ENCODE measurements at places on chromosomes 11 and 22.

- no peak for DNase-seq
Measured at GRCh38 chr11:73451896-73452295, 75.7 kb downstream of the RELT start.

GRCh38 chr11:126332221-126332711, 23.2 kb upstream of the ST3GAL4 start:
- peak; percentile 35 for DNase-seq

- no peak for DNase-seq
Measured at GRCh38 chr22:43555561-43556515, 144.0 kb downstream of the MPPED1 start.

DNA sequence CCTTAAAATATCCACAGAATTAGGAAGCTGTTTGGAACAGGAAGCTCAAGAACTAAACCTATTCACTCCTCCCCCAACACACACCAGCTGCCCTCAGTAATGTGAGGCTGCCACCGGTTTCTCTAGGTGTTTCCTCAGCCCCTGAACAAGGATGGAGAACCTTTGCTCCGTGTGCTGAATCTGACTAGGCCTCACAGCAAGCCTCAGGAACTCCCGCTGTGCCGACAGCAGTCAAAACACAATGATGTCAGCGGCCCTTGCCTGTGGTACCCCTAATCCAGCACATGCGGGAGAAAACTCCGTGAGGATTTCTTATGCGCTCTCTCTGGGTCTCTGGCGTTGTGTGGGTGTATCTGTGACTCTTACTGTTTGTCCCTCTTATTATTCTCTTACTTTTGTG, 153.3 kb downstream of the EFCAB6 start:
- DNase-seq: no peak

DNA sequence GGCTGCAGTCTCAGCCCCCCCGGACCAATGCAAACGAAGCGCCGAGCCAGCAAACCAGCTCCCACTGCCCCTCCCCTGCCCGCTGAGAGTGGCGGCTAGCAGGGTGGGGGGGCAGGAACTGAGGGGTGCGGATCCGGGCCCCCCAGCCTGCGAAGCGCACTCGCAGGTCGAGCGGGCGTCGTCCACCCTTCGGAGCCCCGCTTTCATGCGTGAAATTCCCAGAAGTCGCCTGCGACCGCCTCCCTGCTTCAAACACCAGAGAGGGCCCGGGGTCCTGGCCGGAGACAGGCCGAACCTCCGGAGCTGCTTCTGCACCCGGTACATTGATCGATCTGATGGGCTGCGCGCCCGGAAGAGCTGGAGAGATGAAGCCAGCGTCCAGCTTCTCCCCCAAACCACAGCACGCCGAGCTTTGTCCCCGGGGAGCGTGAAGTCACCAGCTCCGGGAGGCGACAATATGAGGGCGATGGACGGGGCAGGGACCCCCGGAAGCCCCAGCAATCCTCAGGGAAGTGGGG, 646 bp upstream of the PATZ1 start:
- DNase-seq: no peak

- DNase-seq: no peak
Measured at GRCh38 chr11:43035086-43035485, 276.7 kb upstream of the API5 start.

GRCh38 chr11:32115446-32115845, 24.6 kb downstream of the RCN1 start:
- DNase-seq: no peak

GRCh38 chr11:36292311-36292722, 3.1 kb upstream of the COMMD9 start:
- DNase-seq: no peak

GRCh38 chr11:83436855-83437254, 150.7 kb upstream of the CCDC90B start:
- DNase-seq: no peak

DNA sequence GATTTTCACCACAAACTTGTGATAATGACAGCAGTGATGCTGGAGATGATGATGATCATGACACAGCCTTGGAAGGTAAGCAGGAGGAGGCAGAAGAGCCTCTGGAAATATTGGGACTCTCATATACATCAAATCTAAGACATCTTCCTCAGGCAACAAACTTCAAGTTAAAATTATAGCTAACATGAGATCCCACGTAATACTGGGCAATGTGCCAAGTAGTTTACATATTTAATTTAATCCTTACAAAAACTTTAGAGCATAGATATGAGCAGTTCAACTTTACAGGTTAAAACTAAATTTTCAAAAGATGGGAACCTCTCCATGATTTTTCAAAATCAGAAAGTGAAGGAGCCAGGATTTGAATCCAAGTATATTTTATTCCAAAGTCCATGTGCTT, 19.0 kb downstream of the OR52B2 start:
- no peak for DNase-seq

- no peak for DNase-seq
Measured at GRCh38 chr22:49647627-49648026, 180.0 kb downstream of the BRD1 start.

DNA sequence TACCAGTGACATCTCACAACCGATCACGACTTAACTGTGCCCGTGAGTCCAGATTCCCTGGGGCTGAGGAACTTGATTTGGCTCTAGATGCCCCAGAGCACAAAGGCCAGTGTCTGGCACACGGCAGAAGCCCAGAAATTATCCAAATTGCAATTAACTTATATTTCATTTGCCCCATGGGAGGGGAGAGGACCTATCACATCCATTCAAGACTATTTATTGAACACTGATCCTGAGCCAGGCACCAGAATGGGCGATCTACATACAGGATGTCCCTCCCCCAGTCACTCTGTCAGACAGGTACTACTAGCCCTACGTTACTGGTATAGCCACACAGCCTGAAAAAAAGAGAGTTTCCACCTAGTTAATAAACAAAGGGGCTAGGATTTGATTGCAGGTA, 5.1 kb downstream of the DNAL4 start:
- DNase-seq: no peak

GRCh38 chr22:42365942-42366695, 66.1 kb downstream of the NFAM1 start:
- no peak for DNase-seq

- DNase-seq: no peak
Measured at GRCh38 chr22:35439365-35439717, 39.4 kb downstream of the MCM5 start.

DNA sequence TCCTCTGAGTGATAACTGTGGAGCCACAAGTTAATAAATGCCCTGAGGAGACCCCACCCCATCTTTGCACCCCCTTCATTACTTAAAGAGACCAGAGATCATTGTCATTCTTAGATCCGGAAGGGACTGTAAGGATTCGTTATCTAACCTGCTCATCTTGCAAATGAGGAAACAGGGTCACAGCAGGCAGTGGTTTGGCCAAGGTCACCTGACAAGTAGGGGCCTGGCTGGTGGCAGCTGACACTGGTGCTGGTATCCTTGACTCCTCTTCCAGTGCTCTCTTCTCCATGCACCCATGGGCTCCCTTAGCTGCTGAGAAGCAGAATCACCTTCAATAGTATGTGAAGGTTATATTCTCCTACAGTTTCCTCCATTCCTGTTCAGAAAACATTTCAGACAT, 151.6 kb downstream of the GRIK4 start:
- no peak for DNase-seq

- no peak for DNase-seq
Measured at GRCh38 chr22:20652130-20652529, 121.8 kb upstream of the SERPIND1 start.

DNA sequence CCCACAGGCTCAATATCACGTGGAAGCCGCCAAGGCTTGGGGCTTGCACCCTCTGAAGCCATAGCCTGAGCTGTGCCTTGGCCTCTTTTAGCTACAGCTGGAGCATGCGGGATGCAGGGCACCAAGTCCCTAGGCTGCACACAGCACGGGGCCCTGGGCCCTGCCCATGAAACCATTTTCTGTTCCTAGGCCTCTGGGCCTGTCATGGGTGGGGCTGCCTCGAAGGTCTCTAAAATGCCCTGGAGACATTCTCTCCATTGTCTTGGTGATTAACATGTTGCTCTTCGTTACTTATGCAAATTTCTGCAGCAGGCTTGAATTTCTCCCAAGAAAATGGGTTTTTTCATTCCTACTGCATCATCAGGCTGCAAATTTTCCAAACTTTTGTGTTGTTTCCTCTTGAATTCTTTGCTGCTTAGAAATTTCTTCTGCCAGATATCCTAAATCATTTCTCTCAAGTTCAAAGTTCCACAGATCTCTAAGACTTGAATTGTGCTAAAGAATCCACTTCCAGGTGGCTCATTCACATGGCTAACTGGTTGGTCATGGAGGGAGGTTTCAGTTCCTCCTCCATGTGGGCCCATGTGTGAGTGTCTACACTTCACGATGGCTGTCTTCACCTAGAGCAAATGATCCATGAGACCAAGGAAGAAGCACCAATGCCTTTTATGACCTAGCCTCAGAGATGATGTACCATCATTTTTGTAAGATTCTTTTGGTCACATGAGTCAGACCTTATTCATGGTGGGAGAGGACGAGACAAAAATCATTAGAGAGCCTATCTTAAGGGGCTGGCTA, 7.4 kb upstream of the CREBZF start:
- no peak for DNase-seq

DNA sequence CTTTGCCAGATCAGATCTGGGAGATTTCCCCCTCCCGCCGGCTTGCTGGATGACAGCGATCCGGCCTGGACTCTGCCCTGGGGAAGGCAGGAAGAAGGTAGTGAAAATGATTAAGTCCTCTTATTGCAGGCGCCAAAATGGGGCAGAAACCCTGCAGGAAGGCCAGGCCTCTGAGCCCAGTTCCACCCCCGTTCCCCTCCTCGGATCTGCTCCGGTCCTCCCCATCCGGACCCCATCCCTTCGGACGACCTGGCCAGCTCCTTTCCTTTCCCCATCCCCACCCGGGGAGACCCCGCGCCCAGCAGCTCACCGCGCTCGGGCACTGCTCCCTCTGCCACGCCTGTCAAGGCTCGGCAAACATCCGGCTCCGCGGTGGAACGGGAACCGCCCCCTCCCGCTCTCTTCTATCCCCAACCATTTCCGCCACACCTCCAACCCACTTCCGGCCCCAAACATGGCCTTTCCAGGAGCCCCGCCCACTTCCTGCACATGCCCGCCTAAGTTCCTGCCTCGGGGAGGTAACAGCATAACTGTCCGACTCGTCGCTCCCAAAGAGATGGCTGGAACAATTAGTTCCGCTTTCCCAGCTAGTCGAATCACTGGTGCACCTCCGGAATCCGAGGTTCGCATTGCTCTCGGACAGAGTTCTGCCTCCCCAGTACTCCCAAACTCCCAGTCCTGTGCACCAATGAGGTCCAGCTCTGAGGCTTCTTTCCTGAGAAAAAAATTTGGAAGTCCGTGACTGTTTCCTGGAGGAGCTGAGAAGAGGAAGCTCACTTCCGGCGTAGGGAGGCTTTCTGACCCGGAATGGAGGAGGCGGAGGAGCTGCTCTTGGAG, at the start of the genes ARHGAP1 and ZNF408:
Gene ARHGAP1 (minus strand): TSS at position 379 of the 837 bp plus-strand sequence. CDS start 4,512 bp downstream, outside the sequence.
Gene ZNF408 (plus strand): TSS at position 791 of the 837 bp plus-strand sequence. CDS start 17 bp downstream, at position 808.
- DNase-seq: peak; percentile 98

GRCh38 chr11:116406042-116406441, 366.7 kb downstream of the BUD13 start:
- DNase-seq: no peak

DNA sequence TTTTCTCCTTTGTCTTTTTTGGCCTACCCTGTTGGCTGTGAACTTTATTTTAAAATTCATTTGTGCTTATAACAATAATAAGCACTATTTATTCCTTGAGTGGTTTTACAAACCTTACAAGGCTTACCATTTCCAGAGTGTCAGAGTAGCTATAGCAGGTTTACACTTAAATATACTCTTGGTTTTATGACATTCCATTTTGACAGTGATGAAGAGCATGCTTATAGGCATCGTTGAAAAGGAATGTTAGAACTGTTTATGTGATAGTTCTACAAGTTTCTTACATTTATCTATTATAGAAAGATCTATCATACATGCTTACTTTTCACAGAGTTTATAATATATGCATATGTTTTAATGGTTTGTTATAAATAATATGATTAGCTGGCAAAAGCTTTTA, 84.1 kb downstream of the PDE3B start:
- DNase-seq: no peak

DNA sequence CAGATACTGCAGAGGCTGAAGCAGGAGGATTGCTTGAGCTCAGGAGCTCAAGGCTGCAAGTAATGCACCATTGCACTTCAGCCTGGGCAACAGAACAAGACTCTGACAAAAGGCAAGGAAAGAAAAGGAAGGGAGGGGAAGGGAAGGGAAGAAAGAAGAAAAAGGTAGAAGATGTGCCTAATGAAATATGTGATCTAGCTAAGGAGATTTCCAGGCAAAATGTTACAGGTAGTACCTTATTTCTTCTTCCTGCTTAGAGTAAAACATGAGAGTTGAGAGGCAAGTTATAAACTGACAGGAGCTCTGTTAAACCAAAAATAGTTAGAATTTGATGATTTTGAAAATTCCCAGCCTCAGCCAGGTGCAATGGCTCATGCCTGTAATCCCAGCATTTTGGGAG, 4.7 kb upstream of the PELI3 start:
- DNase-seq: no peak

GRCh38 chr11:65489035-65489705, 9.7 kb upstream of the MALAT1 start:
- DNase-seq: peak; percentile 47

DNA sequence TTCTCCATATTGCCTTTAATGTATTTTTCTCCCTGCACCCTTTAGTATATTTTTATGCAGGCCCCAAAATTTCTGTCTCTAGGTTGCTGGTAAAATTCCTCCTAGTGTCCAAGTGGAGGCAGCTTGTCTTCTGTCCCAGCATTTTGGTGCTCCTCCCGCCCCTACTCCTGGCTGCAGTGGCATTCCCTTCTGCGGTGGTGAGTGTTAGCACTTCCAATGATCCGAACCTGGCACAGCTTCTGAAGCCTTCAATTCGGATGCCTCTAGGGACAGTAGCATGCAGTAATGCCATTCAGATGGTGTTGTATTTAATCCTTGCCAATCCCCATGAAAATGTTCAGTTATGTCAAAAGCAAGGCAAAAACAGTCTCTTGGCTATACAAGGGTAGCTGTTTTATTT, 5.9 kb downstream of the YWHAH start:
- no peak for DNase-seq

DNA sequence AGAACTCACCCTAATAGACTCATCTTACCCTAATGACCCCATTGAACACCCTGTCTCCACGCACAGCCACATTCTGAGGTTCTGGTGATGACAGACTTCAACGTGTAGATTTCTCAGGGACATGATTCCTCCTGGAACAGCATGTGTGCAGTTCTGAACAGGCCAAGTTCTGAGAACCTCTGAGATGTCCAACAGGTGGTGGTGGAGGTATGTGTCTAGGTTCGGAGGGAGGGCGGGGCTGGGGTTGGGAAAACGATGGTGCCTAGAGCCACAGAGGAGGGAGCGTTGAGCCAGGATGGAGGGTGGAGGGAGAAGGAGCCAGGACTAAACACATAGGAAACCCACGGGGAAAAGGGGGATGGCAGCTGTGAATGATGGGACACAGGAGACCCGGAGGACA, 43.4 kb upstream of the FBLN1 start:
- DNase-seq: no peak

Data from nucleus accumbens (tissue), 56 donors.